Fibroblast of pulmonary artery (primary cell): ENCODE measurements at places on chromosomes 1 and 21.

GRCh38 chr1:167200749-167201148, 19.9 kb upstream of the POU2F1 start:
- no peak for DNase-seq

- DNase-seq: peak; percentile 93
These were observed 38.7 kb downstream of the DSTYK start for GRCh38 chr1:205172729-205173366.

- no peak for DNase-seq
These were observed 9.4 kb downstream of the GLUL start for GRCh38 chr1:182381962-182382819.

DNA sequence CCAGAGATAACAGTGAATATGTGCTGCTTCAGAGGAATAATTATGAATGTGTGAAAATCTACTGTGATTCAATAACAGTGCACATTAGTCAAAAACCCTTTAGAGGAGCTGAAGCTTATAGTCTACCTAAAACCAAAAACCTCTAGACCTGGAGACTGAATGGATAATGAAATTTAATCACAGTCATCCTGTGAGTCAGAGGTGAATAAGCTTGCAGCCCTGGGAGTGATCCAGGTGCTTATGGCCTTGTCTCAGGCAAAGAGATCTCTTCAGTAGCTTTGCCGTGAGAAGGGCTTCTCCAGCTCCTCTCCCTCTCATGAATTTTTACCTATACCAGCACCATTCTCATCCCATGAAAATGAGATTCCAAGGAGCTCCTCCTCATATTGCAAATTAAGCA, 81.3 kb upstream of the RGS4 start:
- DNase-seq: peak; percentile 46

DNA sequence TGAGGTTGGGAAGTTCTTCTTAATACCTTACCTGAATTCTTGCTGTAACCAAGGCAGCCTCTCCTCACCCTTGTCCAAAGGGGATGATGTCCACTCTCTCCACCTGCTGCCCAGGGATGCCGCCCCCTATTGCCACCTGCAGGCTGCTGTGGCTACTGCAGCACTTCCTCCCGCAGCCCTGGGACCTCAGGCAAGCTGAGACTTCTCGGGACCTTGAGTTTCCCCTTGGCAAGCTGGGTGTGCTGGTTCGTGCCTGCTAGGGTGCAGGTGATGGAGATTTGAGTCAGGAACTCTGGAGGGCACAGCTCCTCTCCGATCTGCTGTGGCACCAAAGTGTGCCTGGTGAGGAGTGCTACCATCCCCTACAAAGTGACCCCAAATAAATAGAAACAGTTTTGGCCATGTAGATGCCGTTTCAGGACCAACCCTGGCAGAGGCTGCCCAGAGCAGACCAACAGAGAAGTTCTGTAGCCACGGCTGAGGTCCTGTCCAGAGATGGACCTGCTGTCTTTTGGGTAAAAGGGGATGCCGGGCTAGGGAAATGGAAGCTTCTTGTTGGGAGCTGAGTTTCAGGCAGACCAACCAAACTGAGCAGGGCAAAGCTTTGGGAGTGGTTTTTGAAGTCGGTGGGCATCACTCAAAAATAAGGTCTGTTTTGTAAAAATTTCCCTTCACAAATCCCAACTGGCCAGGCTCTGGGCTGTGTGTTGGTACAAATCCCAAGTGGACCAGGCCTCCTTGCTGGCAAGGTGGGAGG, 31.7 kb downstream of the RUNX3 start:
- peak; percentile 47 for DNase-seq

GRCh38 chr1:14660801-14661200, 62.3 kb downstream of the KAZN start:
- peak; percentile 0 for DNase-seq

GRCh38 chr1:43937179-43937865, 3.7 kb downstream of the ARTN start:
- DNase-seq: no peak

DNA sequence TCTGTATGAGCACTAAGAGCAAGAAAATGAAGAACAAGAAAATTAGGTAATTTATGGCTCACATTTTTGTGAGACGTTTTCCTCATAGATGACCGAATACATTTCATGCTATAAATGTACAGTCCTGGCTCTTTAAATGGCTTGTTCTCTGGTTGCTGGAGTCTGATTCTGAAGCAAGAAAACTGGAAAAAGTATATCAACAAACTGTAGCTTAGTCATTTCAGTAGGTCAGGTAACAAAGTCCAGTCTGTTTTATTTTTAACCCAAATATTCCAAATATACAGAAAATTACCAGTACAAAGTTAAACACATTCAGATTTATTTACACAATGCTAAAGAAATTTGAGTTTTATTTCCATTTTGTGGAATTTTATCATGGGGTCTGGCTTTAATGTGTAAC, 2.5 kb upstream of the MYBPHL start:
- no peak for DNase-seq

- peak; percentile 7 for DNase-seq
These were observed 31.6 kb downstream of the ZBTB8OS start for GRCh38 chr1:32618673-32619221.

GRCh38 chr1:35575416-35575958, 2.4 kb downstream of the TFAP2E start:
- DNase-seq: no peak

DNA sequence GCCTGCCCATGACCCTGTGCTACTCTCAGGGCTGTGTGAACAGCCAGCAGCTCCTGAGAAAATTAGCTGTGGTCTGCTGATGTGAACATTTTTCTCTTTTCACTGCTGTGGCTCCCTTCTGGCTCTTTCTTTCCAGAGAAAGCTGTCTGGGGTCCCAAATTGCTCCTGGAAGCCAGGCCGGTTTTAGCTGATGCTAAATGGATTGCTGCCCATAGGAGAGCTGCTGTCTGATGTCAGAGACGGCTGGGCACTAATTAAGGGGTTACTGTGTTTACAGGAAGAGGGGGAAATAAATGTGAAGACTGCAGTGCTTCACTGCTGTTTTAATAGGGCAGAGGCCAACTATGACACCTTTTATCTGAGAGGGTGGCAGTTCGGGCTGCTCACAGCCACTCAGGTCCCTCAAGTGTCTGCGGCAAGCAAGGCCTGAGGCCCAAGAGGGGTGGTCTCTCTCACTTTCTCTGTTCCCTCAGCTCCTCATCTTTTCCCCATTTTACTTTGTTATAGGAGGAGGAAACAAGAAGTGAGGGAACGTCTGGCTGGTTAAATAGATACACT, 106.0 kb upstream of the GNG12 start:
- no peak for DNase-seq

- no peak for DNase-seq
These were observed 5.9 kb upstream of the MTFR1L start for GRCh38 chr1:25813734-25814471.

GRCh38 chr1:99133756-99134500, 129.3 kb upstream of the PLPPR5 start:
- no peak for DNase-seq

DNA sequence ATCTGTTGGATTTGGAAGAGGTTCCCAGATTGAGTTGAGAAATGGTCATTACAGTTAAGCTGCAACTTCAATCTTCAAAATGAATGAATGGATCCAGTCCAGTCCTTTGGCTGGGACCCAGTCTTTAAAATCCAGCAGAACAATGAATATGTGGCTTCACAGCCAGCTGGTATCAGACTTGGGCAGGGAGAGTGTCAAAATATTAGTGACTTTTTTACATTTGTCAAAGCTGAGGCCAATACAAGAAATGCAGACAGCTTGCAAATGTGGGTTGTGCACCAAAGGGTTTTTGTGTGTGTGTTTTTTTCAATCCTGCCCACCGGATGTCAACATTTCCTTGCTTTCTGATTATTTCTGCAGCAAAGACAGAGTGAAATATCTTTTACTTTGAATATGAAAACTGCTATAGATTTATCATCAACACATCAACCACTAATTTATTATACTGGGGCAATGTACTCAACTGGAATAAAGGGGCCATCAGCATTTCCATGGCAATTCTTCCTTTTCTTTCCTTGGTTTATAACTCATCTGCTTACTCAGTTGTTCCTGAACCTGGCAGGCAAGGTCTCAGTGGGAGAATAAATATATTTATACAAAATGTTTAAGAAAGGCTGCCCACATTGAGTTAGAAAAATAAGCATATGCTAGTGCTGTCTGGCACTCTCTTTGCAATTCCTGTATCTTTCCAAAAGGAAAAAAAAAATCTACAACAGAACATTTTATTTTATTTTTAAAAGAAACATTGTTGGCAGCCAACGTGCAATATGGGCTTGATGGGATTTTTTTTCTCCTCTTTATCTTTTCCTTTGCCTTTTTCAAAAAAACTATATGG, 491.6 kb upstream of the C1orf87 start:
- DNase-seq: peak; percentile 73

DNA sequence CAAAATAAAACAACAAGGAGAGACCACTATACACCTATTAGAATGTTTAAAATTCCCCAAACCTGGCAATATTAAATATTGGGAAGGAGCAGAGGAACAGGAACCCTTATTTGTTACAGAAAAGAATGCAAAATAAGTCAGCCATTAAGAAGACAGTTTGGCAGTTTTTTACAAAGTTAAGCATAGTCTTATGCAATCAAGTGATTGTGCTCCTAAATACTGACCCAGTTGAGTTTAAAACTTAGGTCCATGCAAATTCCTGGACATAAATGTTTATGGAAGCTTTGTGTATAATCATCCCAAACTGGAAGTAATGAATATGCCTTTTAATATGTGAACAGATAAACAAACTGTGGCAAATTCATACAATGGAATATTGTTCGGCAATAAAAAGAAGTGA, 72.9 kb upstream of the RGS4 start:
- peak; percentile 60 for DNase-seq

DNA sequence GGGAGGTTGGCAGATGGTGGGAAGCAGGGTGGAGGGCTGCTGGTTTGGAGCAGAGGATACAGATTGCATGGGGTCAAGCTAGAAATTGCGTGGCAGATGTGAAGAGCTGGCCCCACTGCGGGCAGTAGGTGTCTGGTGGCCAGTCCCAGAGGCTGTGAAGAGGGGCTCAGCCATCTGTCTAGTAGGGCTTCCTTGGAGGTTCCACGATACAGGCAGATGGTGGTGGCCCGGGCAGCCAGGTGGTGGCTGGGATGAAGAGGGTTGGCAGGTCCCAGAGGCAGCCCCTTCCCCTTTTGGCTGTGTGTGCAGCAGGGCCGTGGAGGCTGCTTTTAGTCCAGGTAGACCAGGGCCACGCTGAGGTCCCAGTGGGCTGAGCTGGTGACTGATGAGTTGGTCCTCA, 16.6 kb downstream of the PSEN2 start:
- DNase-seq: no peak

GRCh38 chr1:117365350-117366176, 1.7 kb upstream of the MAN1A2 start:
- DNase-seq: peak; percentile 19

- DNase-seq: no peak
These were observed 16.0 kb downstream of the RRP1 start for GRCh38 chr21:43805275-43805800.

- no peak for DNase-seq
These were observed 237.5 kb upstream of the POGK start for GRCh38 chr1:166601650-166602278.

DNA sequence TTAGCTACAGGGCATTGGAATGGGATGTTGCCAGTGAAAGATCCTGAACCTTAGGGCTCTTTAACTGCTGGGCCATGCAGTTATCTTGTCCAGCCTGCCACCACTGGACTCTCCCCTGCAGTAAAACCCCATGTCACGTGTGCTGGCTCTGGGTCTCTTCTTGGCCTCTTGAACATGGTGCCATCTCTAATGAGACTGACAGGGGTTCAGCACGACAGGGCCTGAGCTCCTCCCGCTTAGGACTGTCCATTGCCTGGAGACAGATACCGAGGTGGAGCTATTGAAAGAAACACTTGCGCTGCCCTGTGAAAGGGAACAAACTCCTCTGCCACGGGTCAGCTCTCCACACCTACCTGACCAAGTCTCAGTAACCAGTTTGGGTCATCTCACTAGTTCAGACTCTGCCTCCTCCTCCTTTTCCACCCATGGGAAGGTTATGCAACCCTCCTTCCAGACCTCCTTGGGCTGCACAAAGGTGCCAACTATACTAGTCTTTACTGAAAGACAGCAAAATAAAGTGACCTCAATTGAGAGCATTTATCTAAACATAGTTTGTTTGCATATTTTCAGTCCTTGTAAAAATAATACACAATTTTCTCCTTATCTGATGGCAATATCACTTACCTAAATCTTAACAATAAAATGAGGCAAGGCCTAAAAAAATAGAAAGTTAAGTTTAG, 66.0 kb downstream of the GNG12 start:
- DNase-seq: no peak

DNA sequence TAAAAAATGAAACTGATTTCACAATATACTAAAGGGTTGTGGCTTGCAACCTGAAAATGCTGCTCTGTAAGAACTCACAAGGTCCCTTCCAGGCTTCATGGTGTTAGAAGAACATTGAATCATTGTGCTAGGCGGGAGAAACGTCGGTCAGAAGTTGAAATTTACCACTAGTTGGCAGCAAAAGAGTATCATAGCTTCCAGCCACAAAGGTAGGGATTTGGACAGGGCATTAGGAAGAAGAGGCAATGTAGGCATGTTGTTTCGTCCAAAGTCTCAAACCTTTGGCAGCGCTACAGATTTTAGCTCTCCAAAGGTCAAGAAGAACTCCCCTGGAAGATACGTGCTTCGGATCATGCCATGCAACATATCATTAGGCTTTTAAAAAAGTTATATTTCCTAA, 62.5 kb upstream of the ZP4 start:
- DNase-seq: no peak

- DNase-seq: no peak
These were observed 43.6 kb downstream of the RAP1GAP start for GRCh38 chr1:21625390-21626190.

GRCh38 chr1:7586031-7586941, 184.8 kb upstream of the VAMP3 start:
- no peak for DNase-seq

- no peak for DNase-seq
These were observed 112.3 kb downstream of the DDX20 start for GRCh38 chr1:111867868-111868440.

DNA sequence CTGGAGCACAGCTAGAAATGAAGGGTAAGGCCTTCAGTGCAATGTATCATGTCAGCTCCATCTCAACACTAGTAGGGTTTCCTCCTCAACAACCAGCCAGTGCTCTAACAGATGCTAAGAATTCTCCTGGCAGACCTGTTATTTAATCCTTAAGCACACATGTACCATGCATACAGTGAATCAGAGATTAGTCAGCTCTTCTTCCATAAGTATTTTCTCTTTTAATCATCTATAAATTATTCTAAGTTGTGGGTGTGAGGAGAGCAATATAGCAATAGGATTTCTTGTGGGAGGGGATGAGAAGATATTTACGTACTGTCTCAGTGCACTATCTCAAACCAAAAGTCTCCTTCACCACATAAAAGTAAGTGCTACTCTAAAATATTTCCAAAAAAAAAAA, 95.3 kb downstream of the COP1 start:
- DNase-seq: no peak

DNA sequence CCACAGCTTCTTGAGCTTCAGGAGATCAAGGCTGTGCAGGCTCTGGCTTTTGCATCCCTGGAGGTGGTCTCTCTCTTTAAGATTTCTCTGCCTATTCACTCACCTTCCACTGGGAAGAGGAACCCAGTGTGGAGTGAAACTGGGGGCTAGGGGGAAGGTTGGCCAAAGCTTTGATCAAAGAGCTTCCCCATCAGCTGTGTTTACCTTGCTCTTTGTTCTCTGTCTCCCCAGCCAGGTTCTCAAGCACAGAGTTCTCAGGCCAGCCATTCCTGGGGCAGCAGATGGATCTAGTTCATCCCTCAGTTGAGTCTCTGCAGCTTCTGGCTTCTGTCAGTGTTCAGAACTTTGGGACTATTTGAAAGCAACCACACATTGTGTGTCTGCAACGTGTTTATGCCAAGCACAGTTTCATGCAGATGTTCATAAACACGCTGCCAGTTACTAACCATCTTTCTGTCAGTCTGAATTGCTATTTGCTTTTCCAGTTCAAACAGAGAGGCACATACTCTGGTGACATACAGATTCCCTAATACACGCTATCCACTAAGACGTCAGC, 17.2 kb upstream of the MRPS14 start:
- DNase-seq: no peak
